Stimulated activated CD4-positive, alpha-beta T cell treated with anti-CD3 and anti-CD28 coated beads, Interleukin-1b, Interleukin-23, amount 100 ng/mL, for 1 hour (primary cell): ENCODE measurements at places on chromosomes 13 and 19.

- no peak for DNase-seq
Observed at GRCh38 chr13:46486270-46486669, 66.7 kb upstream of the LRCH1 start.

DNA sequence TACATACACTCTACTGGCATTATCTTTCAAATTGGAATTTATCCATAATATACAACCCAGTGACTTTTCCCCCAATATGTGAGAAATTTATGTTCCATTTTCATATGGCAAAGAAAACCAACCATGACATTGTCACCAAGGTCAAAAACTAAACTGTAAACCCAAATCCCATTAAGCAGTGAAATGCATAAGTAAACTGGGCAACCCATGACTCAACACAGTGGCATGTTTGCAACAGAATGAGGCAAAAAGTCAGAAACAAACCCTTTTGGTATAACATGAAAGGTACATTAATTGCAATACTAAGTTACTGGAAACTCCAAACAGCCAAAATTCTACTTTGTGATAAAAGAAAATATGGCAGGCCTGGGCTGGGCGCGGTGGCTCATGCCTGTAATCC is 4.9 kb downstream of the ZNF878 start:
- DNase-seq = no peak

DNA sequence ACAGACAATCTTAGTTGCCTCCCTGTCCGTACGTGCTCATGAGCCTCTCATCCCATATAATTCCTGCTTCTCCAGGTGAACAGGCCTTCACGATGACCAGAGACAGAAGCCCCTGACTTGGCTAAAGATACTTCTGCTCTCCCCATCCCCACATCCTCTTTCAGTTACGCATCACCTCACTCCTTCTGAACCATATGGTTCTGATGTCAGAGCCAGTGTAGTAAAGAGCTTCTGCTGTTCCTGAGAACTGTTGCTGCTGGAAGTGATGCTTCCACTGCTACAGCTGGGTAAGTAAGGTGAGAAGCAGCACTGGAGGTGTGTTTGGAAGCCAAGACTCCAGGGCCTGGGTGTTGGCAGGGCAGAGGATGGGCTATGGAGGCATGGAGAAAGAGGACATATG is 12.9 kb downstream of the SIGLECL1 start:
- no peak for DNase-seq

GRCh38 chr13:78045916-78046315 is 127.3 kb upstream of the EDNRB start:
- no peak for DNase-seq

DNA sequence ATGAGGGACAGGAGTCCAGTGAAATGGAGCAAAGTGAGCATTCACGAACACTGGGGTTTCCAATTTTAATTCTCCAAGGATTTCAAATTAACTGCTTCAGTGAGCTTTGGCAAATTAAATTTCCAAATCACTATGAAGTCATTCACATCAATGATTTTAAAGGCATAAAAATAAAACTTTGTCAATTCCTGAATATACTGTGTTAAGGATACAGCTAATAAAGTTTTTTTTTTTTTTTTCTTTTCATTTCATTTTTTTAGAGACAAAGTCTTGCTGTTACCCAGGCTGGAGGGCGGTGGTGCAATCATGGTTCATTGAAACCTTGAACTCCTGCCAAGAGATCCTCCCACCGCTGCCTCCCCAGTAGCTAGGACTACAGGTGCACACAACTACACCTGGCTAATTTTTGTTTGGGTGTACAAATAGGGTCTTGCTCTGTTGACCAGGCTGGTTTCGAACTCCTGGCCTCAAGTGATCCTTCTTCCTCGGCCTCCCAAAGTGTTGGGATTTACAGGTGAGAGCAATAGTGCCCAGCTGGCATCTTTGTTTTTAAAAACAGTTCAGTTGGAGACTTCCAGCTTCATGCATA is 21.9 kb downstream of the RBM26 start:
- DNase-seq = no peak

DNA sequence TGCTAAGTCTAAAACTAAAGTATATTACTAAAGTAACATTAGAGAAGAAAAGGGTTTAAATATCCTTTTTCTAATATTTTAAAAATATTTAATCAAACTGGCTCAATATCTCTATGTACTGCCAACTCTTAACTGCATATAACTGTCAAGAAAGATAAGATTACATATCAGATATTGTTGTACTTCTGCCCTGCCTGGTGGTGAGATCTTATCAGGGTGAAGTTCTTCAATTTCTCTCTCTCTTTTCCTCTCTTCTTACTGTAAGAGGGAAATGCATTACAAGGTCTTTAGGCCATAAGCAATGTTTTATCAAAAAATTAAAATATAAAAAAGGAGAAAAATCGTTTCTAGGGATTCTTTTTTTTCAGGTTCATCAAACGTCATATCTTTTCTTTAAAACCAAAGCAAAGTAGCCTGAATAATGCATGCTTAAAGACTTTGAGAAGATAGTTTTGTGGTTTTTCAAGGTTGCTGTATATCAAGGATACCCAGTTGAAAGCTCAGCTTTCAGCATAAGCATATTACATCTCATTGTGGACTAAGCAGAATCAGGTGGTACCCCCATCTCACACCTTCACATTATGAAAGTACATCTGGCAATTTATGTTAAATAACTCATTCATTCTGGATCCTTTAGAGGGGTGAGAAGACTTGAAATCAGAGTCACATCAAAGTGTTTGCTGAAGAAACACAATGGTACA is 1625.7 kb upstream of the SLC10A2 start:
- DNase-seq = no peak

DNA sequence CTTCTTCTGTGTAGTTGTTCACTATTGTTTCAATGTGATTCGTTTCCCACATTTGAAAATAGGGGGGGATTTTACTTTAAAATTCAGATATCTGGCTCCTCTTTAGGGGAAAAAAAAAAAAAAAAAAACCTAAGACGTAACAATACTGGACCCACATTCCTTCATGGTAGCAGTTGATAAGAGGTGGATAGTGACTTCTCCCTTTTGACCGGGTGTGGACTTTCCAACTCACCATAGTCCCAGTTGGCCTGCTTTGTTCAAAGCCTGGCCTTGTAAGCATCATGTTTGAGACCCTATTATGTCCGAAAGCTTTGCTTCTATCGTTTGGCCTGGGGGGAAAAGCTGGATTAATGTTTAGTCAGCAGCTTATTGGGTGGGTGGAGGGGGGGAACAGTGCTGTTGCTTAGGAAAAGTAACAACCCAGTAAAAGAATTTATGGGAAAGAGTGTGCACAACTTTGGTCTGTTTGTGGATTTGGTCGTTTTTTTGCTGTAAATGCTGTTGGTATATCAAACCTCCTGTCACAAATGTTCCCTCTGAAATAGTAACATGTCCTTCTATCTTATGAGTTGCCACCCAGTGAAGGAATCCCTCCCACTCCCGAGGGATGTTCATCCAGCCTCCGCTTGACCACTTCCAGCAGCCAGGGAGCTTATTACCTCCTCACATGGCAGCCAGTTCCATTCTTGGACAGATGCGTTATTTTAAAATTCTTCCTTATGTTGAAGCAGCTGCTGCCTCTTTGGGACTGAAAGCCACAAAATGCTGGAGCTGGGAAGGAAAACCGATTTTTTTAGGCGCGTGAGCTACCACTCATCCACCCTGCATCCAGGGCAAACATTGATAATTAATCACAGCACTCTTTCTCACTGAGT is 10.4 kb downstream of the SAMD4B start:
- DNase-seq = no peak
